SJCRH30 (cell line): ENCODE measurements at places on chromosomes 7 and 10. TPM values are rescaled to one million over a fixed set of nuclear protein-coding genes. Genes with fewer than 3 reads are reported as not detected.

- DNase-seq: no peak
Observed at GRCh38 chr7:17099083-17099973, 199.1 kb upstream of the AHR start.

DNA sequence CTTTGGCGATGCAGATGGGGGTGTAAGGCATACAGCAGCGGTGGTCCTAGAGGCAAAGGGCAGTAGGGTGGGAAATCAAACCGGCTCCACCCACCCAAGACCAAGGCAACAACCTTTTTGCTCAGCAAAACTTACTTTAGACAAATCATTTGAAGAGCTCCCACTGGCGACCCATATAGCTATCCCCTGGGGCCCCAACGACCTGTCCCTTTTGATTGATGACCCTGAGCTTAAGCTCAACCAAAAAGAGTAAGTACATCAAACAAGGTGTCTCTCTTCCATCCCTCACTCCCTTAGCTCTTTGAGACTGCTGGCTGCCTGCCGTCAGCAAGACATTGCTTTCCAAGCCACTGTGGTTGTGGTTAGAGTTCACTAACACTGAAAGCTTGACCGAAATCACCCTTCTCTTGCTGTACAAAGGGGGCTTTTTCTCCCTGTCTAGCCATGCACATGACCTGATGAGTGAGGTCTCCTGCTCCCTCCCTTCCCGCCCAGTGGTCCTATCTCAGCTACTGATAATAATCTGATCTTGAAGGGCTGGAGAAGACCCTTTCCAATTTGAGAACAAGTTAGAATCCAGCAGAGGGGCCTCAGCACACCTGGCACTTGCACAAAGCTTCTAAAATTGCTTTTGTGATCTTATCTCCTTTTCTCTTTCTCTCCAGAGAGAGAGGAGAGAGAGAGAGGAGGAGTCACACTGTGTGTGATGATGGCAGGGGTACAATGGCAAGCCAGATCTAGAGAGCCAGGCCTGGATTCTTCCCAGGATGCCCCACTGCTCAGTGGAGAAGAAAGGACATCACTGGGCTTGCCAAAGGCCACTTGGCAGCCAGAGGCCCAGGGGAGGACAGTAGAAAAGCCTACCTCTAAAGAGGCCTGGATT, 42.2 kb downstream of the XPNPEP1 start:
- DNase-seq: no peak

RNF32 gene
- 0.76 and 0.97 TPM in 2 replicates for total RNA-seq

GRCh38 chr7:44515590-44516268, 25.3 kb upstream of the NUDCD3 start:
- no peak for DNase-seq

- DNase-seq: no peak
Observed at GRCh38 chr10:32265756-32266155, 81.2 kb downstream of the EPC1 start.

DNA sequence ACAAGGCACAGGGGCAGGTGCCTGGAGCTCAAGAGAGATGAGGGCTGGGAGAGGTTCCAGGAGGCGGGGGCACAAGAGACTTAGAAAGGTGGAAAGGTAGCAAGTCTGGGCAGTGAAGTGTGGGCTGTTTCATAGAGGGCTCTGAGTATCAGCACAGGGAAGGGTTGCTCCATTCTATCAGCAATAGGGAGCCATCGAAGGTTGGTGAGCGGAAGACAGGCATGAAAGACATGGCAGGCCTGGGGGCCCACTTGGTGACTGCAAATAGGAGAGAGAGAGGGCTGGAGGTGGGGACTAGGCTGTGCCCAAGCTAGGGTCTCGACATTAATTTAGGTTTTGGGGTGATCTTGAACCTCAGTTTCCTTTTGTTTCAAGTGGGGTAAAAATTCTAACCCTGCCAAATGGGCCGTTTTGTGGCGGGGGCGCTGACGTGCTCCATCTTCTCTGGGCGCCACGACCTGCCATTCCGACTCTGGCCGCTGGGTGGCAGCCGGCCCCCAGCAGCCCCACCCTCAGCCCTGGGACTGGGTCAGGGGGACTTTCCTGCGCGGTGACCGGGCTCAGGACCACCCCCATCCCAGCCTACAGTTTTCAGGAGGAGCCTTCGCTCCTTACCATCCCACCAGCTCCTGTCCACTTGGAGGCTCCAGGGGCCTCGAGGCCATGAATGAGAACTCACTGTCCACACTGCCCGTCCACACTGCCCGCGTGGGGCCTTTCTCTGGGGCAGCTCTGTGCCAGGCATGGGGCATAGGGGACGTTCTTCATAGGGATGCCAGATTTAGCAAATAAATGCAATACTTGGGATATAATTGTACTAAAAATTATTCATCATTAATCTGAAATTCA, 37.2 kb upstream of the PCBD1 start:
- peak; percentile 24 for DNase-seq

GRCh38 chr7:17745610-17746009, 194.7 kb downstream of the SNX13 start:
- no peak for DNase-seq

GRCh38 chr7:6444516-6445269, 3.1 kb downstream of the DAGLB start:
- no peak for DNase-seq

DNA sequence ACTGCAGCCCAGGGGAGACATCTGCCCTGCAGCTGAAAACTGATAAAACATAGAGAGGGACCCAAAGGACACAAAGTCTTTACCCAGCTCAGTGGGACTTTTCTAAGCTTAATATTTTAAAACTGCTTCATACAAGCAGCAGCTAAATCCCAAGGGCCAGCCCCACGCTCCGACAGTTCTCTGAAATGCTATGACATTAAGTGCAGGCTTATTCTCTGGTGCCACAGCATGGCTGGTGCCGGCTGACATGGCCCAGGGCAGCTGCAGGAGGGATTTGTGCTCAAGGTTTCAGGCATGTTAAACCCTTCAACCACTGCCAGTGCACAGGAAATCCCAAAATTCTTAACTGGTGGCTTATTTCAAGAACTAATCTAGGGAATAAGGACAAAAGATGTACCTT, 170.9 kb downstream of the PARD3 start:
- DNase-seq: peak; percentile 50
